ENCODE measurements at places on chromosomes 7 and 10.

DNA sequence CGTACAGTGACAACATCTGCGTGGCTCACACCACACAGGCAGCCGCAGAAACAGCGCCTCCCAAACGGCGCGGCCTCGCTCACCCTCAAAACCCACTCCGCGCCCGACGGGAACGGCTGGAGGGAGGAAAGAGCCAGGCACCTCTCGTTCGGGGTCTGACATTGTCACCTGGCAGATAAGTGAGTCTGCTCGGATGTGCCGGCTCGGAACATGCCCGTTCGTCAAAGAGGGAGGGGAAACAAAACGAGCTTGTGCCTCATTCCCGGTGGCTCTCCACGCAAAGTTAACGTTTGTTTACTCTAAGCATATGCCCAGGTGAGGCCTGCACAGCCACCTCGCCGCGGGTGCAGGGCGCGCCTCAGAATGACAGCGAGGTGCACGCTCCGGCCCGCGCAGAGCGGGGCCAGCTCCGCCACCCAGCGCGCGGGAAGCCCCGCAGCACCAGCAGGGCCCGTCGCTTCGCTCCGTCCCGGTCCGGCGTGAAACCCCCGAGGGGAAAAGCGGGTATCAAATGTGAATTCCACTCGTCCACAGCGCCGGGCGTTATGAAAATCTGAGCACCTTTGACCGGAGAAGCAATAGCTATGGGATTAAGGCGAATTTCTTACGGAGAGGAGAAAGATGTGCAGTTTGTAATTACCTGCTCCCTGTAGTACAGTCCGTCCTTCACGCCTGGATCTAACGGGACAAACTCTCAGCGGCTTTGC is 13.1 kb downstream of the CNPY1 start:
- DNase-seq = no peak

DNA sequence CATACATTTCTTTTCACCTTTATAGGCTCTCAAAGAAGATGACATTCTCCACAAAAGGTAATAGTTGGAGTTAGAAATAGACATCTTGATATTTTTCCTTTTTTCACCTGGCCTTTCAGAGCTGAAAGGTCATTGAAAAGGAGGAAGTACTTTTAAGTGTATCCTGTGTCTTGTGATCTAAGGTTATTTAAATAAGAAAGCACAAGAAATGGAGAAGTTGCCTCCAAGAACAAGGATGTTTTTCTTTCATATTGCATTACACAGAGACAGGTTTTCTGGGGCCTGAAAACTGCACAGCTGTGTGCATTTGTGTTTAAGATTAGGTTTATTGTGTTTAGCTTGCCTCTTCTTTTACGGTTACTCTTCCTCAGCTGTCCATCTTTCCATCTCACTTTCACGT is 103.4 kb upstream of the SEMA3D start:
- no peak for DNase-seq

DNA sequence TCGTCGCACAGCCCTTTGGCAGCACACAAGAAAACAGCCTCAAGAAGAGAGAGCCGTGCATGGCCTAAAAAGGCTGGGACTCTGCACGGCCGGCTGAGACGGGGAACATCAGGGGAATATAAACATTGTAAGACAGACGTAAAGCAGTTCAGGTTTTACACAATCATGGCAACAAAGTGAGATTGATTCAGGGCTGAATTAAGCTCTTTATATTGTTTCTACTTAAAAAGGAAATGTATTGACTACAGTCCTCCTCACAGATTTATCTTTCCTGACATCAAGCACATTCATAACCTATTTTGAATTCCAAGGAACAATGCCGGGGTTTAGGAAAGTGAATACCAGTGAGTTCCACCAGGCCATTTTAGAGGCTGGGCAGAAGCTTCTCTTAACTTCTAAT is 25.2 kb downstream of the SORBS1 start:
- no peak for DNase-seq

DNA sequence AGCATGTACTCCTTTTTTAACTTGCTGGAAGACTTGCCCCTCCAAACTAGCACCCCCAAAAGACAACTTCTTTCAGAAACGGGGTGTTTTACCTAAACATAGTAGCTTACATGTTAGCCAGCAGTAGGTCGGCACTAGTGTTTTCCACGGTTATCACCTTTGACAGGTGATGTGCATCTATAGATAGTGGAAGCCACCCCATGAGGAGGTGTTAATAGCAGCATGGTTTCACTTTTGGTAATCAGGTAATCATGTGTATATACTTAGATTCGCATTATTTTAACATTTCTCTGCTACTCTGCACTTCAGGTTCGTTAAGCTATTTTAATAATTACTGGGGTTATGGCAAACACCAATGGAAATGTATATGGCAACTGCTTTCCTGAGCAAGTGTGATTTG is 17.6 kb downstream of the SRI start:
- no peak for DNase-seq

GRCh38 chr7:102287981-102288278 is 1.3 kb downstream of the SH2B2 start:
- DNase-seq = peak; percentile 8

GRCh38 chr10:84783386-84783785 is 455.0 kb downstream of the CCSER2 start:
- peak; percentile 17 for DNase-seq

DNA sequence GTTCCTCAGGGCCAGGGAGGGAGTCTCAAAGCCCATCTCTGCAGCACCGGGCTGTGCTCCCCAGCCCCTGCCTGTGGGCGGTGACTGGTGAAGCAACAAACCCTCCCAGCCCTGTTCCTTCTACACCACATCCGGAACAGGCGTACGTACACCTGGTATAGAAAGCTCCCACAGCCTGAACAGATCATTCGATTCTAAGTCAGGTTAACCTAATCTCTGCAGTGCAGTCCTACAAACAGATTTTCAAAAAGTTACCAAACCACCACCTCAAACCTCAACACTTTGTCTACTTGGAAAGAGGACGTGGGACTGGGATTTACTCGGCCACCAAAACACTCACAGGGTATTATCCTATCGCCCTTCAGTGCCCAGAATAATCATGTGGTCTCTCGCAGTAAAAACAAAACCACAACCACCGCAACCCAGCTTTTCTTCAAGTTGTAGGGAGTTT is 238.4 kb downstream of the DIP2C start:
- no peak for DNase-seq

- DNase-seq = no peak
Measured at GRCh38 chr10:98621630-98622029, 174.9 kb upstream of the HPS1 start.

GRCh38 chr7:129502708-129503685 is 666 bp downstream of the SMKR1 start:
- peak; percentile 27 for DNase-seq

GRCh38 chr7:84372155-84372621 is 177.6 kb upstream of the SEMA3A start:
- DNase-seq = no peak

GRCh38 chr7:128448751-128449302 is 6.9 kb upstream of the HILPDA start:
- no peak for DNase-seq

GRCh38 chr7:39461263-39461820 is 104.9 kb upstream of the YAE1 start:
- no peak for DNase-seq

- no peak for DNase-seq
Measured at GRCh38 chr10:74371696-74372095, 220.7 kb downstream of the ADK start.

DNA sequence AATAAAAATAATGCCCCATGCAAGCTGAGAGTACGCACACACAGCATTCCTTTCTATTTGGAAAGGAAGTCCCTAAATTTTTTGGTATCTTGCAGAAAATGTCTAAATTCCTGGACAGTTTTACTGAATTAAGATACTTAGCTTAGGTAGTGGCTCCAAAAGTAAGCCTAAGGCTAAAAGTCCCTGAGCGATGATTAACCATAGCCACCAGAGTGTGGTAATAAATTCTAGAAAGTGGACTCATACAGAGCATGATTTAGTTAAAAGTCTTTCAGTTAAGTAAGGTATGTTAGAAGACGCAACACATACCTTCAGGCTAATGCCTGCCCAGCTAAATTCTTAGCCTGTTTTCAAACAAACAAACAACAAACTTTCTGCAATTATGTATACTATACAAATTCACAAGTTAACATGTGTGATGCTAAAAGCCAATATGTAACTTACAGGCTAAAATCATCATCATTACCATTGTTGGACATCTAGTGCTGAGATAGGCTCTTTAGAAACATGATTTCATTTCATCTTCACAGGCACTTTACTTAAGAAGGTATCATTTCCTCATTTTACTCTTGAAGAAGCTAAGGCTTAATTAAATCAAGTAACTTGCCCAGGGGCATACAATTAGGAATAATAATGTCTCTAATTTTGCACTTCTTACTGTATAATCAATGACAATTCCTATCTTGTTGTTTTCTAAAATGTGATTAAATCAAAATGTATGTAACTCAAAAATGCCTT is 261.4 kb upstream of the YAE1 start:
- no peak for DNase-seq

GRCh38 chr7:130971297-130971696 is 237.3 kb upstream of the KLF14 start:
- no peak for DNase-seq

DNA sequence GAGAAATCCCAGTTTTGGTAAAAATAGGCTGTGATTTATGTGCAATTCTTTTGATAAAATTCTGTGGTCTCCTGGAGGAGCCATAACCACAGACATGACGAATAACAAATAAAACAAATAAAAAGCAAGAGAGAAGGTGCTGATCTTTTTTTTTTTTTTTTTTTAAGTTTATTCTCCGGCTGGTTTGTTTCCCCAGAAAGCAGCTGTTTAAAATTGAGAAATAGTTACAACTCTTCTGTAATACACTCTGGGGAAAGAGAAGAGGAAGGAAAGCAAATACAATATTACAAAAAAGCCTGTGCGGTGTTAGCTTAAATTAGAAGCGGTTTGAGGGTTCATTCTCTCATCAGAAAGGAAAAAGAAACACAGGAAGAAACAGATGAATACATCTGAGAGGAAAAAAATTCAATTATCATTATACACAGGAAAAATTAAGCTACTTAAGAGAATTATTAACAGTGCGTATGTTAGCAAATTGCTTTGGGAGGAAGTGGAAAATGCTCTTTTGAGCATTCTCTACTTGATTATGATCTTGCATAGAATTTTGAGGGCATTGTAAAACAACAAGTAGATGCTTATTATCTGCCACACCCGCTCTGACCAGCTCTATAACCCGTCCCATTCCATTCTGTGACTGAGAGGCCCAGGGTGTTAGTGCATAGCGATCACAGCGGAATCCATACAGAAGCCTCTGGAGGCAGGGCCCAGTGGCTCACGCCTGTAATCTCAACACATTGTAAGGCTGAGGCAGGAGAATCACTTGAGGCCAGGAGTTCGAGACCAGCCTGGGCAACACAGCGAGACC is 40.6 kb upstream of the WAC start:
- DNase-seq = no peak

- no peak for DNase-seq
Measured at GRCh38 chr7:113408999-113409398, 290.6 kb upstream of the SMIM30 start.

GRCh38 chr10:1363446-1364121 is 307.4 kb downstream of the WDR37 start:
- DNase-seq = no peak

DNA sequence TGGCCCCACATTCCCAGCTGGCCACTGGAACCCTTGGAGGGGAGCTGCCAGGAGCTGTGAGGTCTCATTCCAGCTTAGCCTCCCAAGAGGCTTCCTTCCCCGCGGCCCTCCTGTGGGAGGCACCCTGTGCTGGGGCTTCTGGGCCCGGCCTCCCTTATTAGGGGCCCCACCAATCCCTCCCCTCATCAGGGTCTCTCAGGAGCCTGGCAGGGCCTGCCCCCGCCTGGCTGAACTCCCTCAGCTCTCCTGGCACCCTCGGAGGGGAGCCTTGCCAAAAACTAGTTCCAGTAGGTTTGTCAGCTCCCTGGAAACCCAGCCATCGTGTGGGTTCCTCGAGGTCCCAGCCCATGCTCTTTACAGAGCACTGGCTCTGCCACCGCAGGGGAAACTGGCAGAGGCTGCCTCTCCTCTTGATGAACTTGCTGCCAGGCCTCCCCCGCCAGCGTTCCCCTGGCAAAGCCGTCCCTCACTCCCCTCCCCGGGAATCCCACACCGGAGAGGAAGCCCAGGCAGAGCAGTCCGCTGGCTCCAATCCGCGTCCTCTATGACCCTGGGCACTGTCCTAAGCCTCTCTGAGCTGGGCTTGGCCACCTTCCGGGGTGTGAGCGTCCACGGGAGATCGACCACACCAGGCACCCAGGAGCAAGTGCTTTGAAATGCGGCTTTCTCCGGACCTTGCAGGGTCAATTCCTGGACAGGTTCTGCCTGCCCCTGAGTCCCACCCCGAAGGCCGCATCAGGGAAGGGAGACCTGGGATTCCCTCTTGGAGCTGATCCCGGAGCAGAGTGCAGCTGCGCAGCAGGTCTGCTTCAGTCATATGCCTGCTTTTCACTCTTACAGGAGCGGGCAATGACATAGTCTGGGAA is 139.8 kb downstream of the ARHGAP22 start:
- no peak for DNase-seq

DNA sequence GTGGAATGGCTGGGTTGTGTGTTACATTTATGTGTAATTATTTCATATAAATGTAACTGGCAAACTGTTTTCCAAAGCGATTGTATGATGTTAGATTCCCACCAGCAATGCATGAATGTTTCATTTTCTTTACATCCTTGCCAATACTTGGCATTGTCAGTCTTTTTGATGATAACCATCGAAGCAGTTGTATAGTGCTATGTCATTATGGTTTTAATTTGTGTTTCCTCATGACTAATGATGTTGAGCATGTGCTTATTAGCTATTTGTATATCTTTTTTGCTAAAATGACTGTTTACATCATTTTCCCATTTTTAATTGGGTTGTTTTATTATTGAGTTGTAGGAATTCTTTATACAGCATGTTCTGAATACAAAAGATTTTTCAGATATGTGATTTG is 22.3 kb downstream of the AHCYL2 start:
- no peak for DNase-seq

DNA sequence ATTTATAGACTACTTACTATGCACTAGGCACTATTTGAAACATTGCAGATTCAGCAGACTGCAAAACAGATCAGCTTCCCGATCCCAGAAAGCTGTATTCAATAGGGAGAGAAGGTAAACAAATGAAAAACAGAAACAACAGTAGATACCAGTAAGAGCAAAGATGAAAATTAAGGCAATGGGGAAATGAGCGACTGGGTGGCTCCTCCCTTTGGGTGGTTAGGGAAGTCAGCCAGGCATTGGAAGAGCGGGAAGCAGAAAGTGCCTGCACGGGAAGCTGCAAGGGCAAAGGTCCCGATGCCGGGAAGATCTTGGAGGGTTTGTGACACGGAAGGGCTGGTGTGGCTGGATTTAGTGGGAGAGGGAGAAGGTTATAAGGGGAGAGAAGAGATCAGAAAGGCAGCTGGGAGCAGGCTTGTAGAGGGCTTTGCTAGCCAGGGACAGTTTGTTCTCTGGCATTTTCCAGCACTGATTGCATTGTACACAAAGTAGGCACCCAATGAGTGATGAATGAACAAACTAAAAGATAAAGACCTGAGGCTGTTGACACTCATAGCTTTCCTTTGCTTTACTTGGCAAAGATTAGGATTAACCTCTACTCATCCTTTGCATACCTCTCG is 67.8 kb downstream of the NAMPT start:
- peak; percentile 1 for DNase-seq

GRCh38 chr7:1113548-1113885 is 25.6 kb downstream of the GPER1 start:
- DNase-seq = no peak

- no peak for DNase-seq
Measured at GRCh38 chr7:103941976-103942375, 47.5 kb downstream of the RELN start.

All from NCI-H2227 treated with DMSO at 0.1 percent for 48 hours (cell line).